Esophagus muscularis mucosa (tissue), 4 donors: ENCODE measurements at places on chromosomes 2 and 18.
A peak's percentile ranks its signal among the peaks of the same experiment; 100 is the strongest.

- no peaks in the 10 kb centered on the region for H3K27me3 ChIP-seq
- no peak for DNase-seq
- H3K4me1 ChIP-seq = no peaks in the 10 kb centered on the region
Measured at GRCh38 chr18:36467614-36468013, 170.1 kb downstream of the FHOD3 start.

- no peak overlapping the region for H3K4me3 ChIP-seq
- no peaks in the 10 kb centered on the region for H3K27me3 ChIP-seq
- H3K27ac ChIP-seq = no peak overlapping the region
- H3K4me1 ChIP-seq = peaks cover 6% of the 10 kb centered on the region
- DNase-seq = no peak
Measured at GRCh38 chr2:173452416-173452815, 97.7 kb downstream of the CDCA7 start.

DNA sequence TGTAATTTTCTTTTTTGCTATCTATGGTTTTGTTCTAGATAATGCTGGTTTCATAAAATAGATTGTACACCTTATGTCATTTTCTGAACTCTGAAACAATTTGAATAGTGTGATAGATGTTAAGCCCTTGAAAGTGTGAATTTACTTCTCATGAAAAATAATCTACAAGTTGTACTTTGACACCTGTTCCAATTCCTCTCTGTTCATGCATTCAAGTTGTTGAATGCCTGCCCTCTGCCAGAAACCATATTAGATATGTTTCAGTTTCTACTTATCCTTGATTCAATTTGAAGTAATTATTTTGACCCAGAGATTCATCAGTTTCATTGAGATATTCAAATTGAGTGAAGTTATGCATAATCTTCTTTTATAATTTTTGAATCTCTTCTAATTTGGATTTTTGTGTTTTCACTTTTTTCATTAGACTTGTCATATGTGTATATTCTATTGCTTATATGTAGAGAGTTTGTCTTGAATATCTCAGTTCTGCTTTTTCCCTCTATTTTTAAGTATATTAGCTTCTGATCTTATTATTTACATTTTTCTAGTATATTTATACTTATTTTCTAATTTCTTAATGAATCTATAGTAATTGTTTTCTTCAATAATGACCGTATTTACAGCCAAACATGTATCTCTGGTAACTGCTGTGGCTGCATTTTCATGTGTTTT, 143.3 kb upstream of the TACR1 start:
- H3K4me3 ChIP-seq = no peak overlapping the region
- DNase-seq = no peak
- H3K27ac ChIP-seq = no peak overlapping the region
- H3K27me3 ChIP-seq = no peaks in the 10 kb centered on the region
- no peaks in the 10 kb centered on the region for H3K36me3 ChIP-seq

GRCh38 chr18:44788334-44788733, 107.6 kb downstream of the SETBP1 start:
- no peaks in the 10 kb centered on the region for H3K36me3 ChIP-seq
- H3K4me1 ChIP-seq = peaks cover 34% of the 10 kb centered on the region
- no peaks in the 10 kb centered on the region for H3K27me3 ChIP-seq

DNA sequence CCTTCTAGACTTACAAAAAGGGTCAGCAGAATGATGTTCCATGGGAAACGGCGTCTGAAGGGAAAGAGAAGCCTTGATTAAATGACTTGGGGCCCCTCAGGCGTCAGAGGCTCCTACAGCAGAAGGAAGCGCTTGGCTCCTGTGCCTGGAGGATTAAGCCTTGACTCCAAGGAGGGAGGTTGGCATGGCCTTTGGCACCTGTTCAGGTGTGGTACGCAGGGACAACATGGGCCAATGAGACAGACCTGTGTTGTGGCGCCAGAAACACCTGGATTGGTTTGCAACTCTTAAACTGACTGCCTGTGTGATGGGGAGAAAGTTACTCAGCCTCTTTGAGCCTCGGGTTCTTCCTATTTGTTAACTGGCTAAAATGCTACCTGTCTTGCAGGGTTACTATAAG, 7.6 kb downstream of the PNKD start:
- H3K27me3 ChIP-seq = no peaks in the 10 kb centered on the region
- H3K27ac ChIP-seq = peak overlapping the region; percentile 24
- no peak overlapping the region for H3K4me3 ChIP-seq
